ENCODE measurements at places on chromosomes 6 and 20.

DNA sequence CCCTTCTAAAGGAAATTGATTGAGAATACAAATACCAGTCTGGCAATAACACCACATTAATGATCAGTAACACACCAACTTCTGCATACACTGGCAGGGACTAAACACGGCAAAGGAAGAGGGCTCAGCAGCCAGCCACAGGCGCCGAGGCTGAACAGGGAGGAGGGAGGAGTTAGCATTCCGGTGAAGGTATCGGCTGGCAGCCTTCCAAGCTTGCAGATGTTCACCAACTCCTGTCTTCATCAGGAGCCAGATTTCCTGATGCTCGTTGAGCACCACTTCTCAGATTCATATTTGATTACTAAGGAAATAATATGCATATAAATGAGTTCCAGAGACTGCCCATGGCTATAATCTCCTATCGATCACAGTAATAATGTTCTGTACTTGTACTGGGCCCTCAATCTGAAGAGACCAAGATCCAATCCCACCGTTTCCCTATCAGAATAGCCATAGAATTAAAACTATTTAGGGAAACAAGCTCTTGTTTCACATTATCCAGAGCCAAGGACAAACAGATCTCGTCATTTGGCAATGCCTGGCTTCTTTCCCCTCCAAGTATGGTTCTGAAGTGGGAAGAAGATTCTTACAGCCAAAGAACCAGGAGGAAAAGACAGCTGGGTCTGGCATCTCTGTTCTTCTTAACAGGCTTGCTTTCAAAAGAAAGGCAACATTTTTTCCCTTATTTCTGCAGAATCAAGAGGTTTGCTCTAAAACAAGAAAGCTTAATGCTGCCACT lies 42.2 kb downstream of the GFOD1 start:
- DNase-seq: peak; percentile 34

DNA sequence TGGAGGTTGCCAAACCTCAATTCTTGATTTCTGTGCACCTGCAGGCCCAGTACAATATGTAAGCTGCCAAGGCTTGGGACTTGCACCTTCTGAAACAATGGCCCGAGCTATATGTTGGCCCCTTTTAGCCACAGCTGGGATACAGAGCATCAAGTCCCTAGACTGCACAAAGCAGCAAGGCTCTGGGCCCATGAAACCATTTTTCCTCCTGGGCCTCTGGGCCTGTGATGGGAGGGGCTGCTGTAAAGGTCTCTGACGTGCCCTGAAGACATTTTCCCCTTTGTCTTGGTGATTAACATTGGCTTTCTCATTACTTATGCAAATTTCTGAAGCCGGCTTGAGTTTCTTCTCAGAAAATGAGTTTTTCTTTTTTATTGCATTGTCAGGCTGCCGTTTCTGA lies 40.5 kb upstream of the SLC35F1 start:
- no peak for DNase-seq

GRCh38 chr6:42555477-42556457 lies 8.1 kb upstream of the UBR2 start:
- DNase-seq: no peak

DNA sequence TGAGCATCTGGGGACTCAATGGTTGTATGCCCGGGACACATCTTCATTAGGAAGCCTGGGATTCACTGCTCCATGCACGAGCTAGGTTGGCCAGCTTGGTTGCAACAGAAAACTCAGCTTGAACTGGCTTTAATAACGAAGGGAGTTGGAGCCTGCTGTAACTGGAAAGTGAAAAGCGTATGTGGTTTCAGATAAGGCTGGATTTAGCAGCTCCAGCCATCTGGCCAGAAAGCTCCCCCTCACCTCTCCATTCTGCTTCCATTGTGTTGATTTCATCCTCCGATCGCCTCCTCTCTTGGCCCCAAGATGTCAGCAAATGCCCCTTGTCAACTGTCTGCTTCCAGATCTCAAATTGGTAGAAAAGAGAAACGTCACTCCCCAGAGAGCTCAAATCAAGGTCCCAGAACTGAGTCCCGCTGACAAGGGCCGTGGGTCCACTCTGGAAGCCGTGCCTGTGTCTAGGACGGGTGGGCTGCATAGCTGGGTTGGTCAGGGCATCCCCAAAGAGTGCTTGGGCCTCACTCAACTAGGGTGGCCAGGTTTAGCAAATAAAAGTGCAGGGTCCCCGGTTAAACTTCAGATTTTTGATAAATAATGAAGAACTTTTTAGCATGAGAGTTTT lies 117.0 kb upstream of the PMEPA1 start:
- DNase-seq: no peak

GRCh38 chr20:32343439-32343838 lies 14.7 kb upstream of the ASXL1 start:
- no peak for DNase-seq

- DNase-seq: peak; percentile 75
These were observed 22.6 kb downstream of the NOL4L start for GRCh38 chr20:32562495-32562911.

DNA sequence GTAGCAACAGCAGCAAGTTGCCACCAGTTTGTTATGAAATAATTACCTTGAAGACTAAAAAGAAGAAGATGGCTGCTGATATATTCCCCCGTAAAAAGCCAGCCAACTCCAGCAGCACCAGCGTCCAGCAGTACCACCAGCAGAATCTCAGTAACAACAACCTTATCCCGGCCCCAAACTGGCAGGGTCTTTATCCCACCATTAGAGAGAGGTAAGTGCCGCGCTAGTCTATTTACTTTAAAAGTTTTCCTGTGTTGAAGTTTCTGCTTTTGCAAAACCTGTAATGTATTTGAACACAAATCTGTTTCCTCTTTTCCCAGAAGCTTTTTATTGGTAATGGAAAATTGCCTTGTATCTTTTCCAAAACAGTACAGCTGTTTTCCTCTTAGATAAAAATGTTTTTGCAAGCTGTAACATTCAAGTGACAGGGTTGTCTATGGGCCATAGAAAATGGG lies 725 bp downstream of the BTBD3 start:
- DNase-seq: no peak

GRCh38 chr6:136503303-136504029 lies 46.8 kb downstream of the MAP7 start:
- DNase-seq: no peak

- no peak for DNase-seq
These were observed 63.2 kb upstream of the BMP2 start for GRCh38 chr20:6704132-6704861.

- peak; percentile 77 for DNase-seq
These were observed 18.2 kb downstream of the GPX5 start for GRCh38 chr6:28543651-28544610.

DNA sequence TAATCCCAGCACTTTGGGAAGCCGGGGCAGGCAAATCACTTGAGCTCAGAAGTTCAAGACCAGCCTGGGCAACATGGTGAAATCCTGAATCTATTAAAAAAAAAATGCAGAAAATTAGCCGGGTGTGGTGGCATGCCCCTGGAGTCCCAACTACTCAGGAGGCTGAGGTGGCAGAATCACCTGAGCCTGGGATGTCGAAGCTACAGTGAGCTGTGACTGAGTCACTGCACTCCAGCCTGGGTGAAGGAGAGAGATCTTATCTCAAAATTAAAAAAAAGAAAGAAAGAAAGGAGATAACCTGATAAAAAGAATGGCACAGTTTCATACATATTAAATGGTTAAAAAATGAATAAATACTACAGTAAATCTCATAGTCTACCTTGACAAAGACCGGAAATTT lies 123.6 kb upstream of the TNFAIP3 start:
- no peak for DNase-seq

DNA sequence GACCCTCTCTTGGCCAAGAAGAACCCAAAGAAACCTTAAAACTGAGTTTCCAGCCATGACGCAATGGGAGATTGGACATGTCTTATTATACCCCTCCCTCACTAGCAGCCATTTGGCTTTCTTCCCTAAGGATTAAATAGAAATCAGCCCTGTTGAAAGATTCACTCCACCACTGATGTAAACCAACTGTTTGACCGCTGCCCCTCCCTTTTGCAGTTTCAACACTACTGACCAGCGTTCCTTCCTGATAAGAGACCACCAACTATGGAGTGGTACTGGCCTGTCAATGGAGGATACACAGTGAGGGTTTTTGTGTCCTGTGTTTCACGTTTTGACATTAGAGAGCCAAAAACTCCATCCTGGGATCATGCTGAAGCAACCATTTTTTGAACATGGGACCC lies 53.2 kb upstream of the CD2AP start:
- DNase-seq: no peak

DNA sequence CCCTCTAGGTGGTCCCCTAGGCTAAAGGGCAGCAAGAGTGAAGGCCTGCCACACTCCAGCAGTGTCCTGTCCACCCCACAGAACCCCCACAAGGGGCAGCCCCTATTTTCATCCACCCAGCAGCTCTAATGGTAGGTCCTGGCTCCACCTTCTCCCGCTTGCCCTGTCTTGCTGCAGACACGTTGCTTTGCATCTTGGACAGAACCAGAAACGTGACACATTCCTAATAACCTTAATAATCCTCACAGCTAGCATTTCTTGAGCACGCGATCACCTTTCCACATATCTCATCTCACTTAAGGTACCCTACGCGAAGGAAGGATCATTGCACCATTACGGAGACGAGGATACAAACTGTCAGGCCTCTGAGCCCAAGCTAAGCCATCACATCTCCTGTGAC lies 11.7 kb upstream of the SLC22A23 start:
- no peak for DNase-seq

DNA sequence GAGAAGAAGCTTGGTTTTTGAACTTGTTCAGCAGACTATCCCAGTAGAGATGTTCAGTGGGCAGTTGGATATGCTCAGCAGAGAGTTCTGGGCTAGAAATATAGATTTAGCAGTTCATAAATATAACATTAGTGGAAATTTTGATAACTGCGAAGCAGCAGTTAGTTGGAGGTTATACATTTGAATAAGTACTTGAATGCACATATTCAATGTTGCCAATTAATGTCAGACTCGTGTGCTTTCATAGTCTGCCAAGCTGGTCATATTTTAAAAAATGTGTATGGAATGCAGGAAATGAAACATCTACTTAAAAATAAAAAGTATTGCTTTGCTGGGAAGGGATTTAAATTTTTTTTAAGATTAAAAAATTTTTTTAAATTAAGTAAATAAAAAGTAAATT lies 92.5 kb upstream of the E2F3 start:
- DNase-seq: no peak

GRCh38 chr20:19291024-19291817 lies 78.8 kb downstream of the SLC24A3 start:
- no peak for DNase-seq

GRCh38 chr6:106530502-106530901 lies 98.8 kb downstream of the RTN4IP1 start:
- no peak for DNase-seq

DNA sequence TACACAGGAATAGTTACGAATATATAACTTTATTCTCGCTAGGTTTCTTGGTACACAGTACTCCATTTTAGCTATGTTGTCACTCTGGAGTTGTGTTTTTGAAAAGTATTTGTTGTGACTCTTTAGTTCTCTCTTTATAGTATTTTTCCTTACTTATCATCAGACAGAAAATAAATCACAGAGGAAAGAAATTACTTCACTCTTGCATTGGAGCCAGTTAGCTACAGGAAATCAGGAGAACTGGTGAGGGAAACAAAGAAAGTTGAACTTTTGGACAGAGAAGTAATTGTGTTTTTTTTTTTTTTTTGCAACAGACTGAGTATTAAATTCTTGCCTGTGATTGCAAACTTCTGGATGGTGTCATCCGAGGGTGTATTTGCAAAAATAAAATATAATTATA lies 33.9 kb downstream of the DSE start:
- no peak for DNase-seq

DNA sequence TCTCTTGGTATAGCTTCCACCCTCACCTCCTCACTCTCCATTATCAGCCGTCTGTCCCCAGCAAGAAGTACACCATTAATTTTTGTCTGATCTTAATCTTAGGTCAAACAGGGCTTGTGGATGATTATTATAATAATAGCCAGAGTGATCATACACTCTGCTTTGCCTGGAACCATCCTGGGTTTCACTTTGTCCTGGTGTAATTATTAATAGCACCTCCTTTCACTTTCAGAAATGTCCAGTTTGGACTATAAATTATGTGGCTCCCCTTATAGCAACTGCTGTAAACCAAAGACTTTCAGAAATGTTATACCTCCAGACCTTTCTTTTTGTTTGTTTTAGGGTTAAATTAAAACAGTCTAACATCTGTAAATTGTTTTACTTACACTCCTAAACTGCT lies 951 bp upstream of the TRIM31 start:
- DNase-seq: no peak

GRCh38 chr6:149861603-149862423 lies 2.3 kb downstream of the LRP11 start:
- no peak for DNase-seq

DNA sequence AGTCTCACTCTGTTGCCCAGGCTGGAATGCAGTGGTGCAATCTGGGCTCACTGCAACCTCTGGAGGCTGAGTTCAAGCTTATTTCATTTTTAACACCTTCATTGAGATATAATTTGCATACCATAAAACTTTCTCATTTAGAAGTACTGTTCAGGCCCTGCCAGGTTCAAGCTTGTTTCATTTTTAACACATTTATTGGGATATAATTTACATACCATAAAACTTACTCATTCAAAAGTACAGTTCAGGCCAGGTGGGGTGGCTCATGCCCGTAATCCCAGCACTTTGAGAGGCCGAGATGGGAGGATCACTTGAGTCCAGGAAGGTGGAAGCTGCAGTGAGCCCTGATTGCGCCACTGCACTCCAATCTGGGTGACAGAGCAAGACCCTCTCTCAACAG lies 5.5 kb downstream of the OR2B6 start:
- no peak for DNase-seq
